ENCODE measurements at places on chromosomes 4 and X. TPM values are rescaled to one million over a fixed set of nuclear protein-coding genes. Genes with fewer than 3 reads are reported as not detected.

The GRIA2 gene
- not detected for total RNA-seq

The PHEX gene
- total RNA-seq: 0.26 TPM

The TDO2 gene
- 3.5 TPM for total RNA-seq

The ERAS gene
- total RNA-seq: not detected

The TAB3 gene
- total RNA-seq: 14.7 TPM

The STK32B gene
- total RNA-seq: 0.71 TPM

The GLOD5 gene
- not detected for total RNA-seq

The NWD2 gene
- total RNA-seq: 0.91 TPM

The BMPR1B gene
- total RNA-seq: 2.2 TPM

The FRMPD3 gene
- 0.28 TPM for total RNA-seq

The GYPE gene
- 0.25 TPM for total RNA-seq

The ARHGAP24 gene
- total RNA-seq: 6.5 TPM

The CYBB gene
- total RNA-seq: 99.2 TPM

The LAMTOR3 gene
- 52.9 TPM for total RNA-seq

The MSANTD1 gene
- total RNA-seq: 0.28 TPM

The EFNB1 gene
- 37.0 TPM for total RNA-seq

The SRPK3 gene
- 2.9 TPM for total RNA-seq

The CYLC1 gene
- total RNA-seq: not detected

The FGF13 gene
- 3.5 TPM for total RNA-seq

The PPEF2 gene
- 0.08 TPM for total RNA-seq

The IL2RG gene
- 1.1 TPM for total RNA-seq

The STIM2 gene
- total RNA-seq: 18.0 TPM

The TMPRSS11E gene
- total RNA-seq: not detected

The KIAA0232 gene
- total RNA-seq: 30.3 TPM

The SSX4B gene
- total RNA-seq: not detected

The C4orf51 gene
- total RNA-seq: not detected

The FAM149A gene
- total RNA-seq: 3.0 TPM

The MAGEE1 gene
- 3.1 TPM for total RNA-seq

The OTUD6A gene
- total RNA-seq: not detected

The P2RY10 gene
- not detected for total RNA-seq

The TCEAL6 gene
- not detected for total RNA-seq

The USP26 gene
- total RNA-seq: not detected

The GAGE12H gene
- not detected for total RNA-seq

The SSX4 gene
- total RNA-seq: not detected

The STPG2 gene
- total RNA-seq: 1.1 TPM

The CLDN34 gene
- not detected for total RNA-seq

The MPP1 gene
- total RNA-seq: 56.0 TPM

The ABCD1 gene
- total RNA-seq: 29.6 TPM

The TENM3 gene
- 47.5 TPM for total RNA-seq

The SMIM31 gene
- not detected for total RNA-seq

Measured in adrenal gland (tissue), 19 donors.